Fibroblast of skin of left quadriceps (primary cell): ENCODE measurements at places on chromosomes 7 and 10.

DNA sequence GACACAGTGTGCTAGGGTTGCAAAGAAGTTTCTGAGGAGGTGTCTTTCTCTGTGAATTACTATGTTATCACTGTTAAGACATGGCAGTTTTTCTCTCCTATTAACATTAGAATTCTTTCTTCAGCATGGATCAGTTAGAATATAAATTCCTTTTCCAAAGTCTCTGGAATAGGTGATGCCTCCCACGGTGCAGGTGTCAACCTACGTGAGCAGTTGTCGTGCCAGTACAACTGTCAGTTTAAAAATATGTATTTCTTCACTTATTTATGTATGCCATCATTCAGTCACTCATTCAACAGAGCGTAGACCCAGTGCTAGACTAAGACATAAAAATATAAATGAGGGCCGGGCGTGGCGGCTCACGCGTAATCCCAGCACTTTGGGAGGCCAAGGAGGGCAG, 83.5 kb downstream of the TACC2 start:
- DNase-seq: no peak

GRCh38 chr7:47572094-47572445, 9.8 kb downstream of the TNS3 start:
- DNase-seq: no peak

GRCh38 chr7:42972699-42973500, 40.7 kb downstream of the MRPL32 start:
- peak; percentile 100 for DNase-seq

DNA sequence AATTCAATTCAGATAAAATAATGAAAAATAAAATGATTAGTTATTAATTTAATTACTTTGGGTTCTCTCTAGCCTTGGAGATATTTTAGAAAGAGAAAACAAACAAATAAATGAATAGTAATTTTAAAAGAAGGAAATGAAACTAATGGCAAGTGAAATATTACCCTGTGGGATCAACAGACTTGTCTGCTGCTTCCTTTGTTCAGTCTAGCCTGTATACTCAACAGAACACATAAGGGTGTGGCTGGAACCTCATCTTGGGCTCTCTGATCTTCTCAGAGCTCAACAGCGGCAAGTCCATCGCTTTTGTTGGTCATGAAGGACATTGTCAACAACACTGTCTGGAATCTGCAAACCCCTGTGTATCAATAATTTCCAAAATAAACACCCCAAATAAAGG, 904.9 kb downstream of the IPMK start:
- DNase-seq: no peak

- no peak for DNase-seq
These were observed 985.1 kb downstream of the SORCS1 start for GRCh38 chr10:106179430-106179829.

DNA sequence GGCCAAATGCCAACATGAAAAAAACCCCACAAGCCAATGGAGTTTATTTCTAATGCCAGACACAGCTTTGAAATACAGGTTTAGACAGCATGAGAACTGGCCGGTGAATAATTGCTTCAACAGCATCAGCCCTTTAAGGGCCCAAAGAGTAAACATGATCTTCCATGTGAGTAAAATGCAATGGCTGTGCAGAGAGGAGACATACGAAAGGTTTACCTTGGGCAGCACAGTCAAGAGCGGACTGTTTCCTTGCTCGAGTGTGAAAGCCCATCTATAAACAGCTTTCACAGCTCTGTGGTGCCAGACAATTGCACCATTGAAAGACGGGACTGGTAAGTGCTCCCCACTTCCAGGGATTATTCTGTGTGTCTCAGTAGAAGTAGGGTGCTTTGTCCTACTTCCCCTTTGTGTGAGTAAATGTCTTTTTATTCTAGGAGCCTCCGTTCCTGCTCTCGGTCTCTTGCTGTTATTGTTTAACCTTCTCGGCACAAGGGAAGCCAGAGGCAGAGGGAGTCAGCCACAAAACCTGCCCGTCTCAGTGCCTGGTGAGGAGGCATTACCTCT, 77.8 kb upstream of the KAT6B start:
- no peak for DNase-seq

DNA sequence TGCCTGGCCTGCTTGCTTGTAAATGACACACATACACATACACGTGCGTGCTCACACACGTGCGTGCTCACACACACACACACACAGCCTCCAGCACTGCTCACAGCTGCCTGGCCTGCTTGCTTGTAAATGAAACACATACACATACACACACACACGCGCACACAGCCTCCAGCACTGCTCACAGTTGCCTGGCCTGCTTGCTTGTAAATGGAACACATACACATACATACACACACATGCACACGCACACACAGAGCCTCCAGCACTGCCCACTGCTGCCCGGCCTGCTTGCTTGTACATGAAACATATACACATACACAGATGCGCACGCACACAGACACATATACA, 397.2 kb downstream of the PLXNA4 start:
- DNase-seq: no peak

GRCh38 chr7:5704534-5704922, 76.9 kb downstream of the RNF216 start:
- no peak for DNase-seq

DNA sequence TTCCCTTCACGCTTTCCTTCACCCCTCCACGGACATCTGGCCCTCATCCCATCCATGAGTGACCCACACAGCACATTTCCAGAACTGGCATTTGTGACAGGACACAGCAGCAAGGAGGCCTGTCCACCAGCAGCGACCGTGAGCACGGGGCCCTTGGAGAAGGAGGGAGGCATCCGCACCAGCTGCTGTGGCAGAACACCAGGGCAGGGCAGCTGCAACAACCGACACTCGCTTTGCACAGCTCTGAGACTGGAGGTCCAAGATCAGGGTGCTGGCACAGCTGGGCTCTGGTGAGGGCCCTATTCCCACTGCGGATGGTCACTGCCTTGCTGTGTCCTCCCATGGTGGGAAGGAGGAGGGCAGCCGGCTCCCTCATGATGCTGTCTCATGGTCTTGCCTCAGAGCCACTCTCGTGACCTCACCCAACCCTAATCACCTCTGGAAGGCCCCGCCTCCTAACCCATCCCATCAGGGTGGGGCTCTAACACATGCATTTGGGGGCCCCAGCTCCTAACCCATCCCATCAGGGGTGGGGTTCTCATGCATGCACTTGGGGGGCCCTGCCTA, 36.7 kb downstream of the PTPRN2 start:
- DNase-seq: no peak

DNA sequence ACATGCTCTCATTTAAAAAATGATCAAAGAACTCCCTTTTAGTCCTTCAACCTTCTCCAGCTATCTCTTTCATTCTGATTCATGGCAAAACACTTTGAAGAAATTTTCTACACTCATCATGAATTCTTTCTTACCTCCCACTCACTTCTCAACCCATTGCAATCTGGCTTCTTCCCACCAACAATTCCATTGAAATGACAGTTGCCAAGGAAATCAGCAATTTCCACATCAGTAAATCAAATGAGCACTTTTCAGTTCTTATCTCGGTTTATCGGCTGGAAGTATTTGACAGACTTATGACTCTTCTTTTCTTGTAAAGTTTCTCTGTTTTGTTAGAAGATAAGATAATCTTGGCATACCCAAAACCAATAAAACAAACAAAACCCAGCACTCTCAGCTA, 99.1 kb upstream of the CACNA2D1 start:
- DNase-seq: peak; percentile 42

DNA sequence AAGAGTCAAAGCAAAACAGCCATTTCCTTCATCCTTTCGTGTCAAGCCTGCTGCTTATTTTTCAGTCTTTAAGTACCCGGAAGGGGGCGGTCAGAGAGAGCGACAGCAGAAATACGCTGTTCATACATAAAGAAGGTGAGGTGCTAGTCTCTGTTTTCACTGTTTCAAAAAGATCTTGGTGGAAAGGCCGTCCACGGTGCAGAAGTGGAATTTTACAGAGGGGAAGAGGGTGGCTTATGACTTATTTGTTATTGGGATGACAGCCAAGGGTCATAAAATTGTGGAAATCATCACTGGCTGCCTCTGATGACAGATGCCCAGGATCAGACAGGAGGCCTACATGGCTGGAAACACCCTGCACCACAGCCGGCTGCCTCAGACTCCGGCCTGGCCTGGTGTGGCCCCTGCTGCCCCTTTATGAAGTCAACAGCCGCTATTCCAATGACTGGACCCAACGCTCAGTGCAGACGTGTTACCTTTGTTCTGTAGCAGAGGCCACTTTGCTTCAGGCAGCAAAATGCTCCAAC, 57.0 kb downstream of the HIPK2 start:
- DNase-seq: no peak

DNA sequence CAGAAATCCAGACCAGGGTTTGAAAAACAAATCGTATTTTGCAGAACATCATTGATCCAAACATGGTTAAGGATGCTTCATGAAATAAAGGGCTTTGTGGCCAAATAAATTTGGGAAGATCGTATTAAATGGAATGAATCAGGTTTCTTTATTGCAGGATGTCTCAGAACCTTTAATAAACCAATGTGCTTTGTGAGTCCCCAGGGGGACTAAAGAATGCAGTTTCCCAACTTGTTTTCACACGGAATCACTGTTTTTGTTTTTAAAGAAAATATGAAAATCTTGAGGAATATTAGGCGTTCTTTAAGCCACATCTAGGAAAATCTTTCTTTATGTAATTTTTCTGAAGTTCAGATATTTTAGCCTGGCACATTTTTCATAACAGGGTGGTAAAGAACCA, 16.8 kb upstream of the CCDC172 start:
- no peak for DNase-seq

DNA sequence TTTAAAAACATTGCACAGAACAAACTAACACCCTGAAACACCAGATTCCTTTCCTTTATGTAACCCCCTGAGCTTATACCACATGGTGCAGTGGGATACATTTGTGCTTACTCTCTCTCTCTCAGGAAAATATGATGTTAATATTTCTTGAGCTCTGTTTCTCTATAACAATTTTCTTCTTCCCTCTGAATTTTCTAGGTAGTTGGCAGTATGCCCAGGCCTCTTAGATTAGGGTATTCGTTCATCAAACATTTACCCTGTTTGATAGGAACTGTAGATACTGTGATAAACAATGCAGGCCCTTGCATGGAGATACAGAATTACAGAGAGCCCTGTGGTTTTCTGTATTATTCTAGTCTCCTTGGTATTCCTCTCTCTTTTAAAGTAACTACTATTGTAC, 567.8 kb downstream of the IPMK start:
- DNase-seq: no peak

DNA sequence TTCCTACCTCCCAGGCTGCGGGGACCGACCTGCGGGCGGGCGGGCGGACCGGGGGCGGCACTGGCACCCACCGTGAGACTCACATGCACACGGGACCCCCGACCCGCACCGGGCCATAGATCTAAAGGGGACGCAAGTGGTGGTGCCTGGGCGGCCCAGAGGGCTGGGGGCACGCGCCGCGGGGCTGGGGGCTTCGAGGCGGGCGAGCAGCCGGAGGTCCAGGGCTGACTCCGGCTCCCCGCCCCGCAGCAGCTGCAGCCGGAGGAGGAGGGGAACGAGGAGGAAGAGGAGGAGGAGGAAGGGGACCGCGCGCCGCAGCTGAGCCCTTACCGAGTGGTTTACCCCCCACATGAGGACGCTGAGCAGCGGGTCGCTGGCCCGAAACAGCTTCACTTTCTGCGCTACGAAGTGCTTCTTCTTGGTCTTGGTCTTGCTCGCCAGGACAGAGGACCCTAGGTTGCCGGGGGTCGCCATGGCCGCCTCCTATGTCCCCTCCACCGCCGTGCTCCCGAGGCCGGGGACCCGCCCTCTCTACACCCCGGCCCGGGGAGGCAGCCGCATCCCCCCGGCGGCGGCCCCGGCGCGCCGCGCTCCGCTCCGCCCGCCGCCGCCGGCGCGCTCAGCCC, 412 bp downstream of the PIP4K2A start:
- DNase-seq: no peak

- DNase-seq: no peak
These were observed 6.5 kb downstream of the ARHGAP22 start for GRCh38 chr10:48598243-48598935.

DNA sequence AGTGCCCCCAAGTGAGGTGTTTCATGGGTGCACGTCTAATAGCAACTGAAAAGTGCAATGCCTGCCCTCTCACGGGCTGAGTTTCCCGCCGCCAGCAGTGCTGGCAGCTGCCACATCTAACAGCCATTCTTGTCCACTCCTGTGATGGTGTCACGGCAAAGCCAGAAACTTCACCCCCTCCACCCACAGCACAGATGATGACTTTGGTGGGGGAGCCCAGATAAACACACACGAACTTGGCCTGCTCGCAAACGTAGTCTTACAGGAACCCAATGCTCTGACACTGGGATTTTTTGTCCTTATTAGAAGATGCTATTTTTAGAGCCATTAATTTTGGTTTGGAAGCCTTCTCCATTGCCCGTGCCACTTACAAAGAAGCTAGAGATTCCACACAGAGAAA, 26.7 kb downstream of the CPXM2 start:
- no peak for DNase-seq

DNA sequence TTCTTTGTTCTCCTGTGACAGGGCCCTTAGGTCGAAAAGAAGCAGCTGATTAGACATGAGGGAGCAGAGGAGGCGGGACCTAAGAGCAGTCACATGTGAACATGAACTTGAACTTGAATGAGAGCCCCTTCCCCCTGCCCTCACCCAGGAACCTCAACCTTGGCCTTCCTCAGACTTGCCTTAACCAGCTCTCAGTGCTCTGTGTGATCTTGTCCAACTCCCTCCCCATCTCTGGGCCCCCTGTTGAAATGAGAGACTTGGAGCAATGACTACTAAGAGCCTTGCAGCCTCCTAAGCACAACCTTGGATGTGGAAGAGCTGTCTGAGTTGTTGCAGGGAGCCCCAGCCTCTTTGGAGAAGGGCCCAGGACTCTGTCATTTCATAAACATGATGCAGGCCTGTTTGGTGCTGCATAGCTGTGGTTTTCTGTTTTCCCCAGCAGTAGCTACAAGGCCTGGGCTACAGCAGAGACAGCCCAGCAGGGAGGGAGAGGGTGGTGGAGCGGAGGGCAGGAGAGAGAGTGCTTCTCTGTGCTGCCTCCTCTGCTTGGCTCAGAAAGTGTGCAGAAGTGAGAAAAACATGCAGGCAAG, 123.9 kb upstream of the ZMIZ1 start:
- DNase-seq: peak; percentile 95

GRCh38 chr7:158766570-158767281, 62.1 kb upstream of the NCAPG2 start:
- no peak for DNase-seq

DNA sequence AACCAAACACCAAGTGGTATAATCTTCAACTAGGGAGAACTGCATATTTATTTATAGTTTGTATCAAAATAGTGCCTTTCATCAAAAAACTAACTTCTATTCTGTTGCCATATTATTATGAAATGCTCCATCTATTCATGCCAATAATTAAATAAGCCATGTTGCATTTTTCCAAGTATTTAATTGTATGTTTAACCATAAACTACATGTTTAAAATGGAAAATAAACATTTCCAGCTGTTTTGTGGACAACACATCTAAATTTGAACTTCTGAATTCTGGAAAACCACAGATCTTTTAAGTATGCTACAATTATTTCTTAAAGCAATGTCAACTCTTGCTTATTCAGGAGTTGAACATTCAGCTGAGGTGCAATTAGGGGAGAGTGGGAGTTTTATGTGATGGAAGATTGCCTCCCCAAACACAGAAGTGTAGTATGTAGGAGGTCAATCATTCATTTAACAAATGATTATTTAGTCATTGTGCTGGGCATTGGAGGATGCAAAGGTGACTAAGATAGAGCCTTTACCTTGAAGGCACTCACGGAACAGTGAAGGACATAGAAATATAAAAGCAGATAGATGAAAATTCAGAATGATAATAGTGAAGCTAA, 80.7 kb upstream of the PPP1R3C start:
- DNase-seq: no peak

GRCh38 chr7:141664450-141664849, 37.5 kb downstream of the DENND11 start:
- DNase-seq: no peak
